Activated B cell treated with CpG ODN at 0.5 μM for 24 hours (primary cell): ENCODE measurements at places on chromosomes 16 and 17. TPM values are rescaled to one million over a fixed set of nuclear protein-coding genes. Genes with fewer than 3 reads are reported as not detected.

The TBC1D3D gene
- 0.39 TPM in 1 of 2 replicates, not detected in the other for total RNA-seq

DNA sequence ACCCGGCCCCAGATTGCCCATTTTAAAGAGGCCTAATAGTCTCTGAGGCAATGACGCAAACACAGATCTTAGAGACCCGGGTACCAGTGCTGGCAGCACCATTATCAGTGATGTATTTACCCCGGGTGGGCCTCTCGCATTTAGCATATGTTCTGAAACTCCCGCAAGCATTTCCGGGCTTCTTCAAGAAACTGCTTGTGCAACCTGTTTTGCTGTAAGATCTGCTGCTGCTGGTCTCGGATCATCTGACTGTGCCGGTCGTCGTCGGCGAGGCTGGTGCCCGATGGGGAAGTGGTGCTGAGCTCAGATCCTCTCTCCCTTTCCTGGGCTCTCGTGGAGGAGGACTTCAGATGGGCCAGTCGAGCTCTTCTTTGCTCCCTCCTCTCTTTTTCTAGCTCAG lies 12.5 kb downstream of the CEP295NL start:
- DNase-seq, result peak; percentile 46

The IRX3 gene
- not detected in 2 replicates for total RNA-seq

- no peak for DNase-seq
Observed at GRCh38 chr16:61791464-61791863, 244.8 kb downstream of the CDH8 start.

GRCh38 chr17:43901861-43902589 lies 5.3 kb downstream of the MPP2 start:
- DNase-seq, result no peak

DNA sequence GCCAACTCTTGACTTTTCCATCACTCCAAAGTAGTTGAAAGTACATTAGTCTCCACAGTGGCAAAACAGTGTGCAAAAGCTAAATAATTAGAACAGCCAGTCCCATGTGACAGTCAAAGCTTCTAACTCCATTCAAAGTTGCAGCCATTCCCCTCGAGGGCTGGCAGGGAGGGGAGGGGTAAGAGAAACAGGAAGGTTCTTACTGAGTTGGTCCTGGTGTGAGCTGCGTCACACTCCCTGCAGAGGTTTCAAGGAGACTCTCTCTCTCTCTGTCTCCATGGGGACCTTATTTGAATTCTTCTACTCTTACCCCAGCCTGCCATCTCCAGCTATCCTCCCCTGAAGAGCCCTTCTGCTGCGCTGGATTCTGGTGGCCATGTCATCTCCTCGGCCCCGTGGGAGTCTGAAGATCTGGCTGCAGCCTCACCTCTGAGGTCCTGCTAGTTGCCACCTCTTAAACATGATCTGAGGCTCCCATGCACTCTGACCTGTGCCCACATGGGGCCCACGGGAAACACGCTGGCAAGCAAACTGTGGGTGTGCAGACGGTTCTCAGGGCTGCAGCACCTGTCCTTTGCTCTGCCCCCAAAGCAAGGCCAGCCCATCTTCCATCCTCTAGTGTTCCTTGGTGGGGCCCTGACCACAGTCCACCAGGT lies 23.3 kb upstream of the STH start:
- no peak for DNase-seq

DNA sequence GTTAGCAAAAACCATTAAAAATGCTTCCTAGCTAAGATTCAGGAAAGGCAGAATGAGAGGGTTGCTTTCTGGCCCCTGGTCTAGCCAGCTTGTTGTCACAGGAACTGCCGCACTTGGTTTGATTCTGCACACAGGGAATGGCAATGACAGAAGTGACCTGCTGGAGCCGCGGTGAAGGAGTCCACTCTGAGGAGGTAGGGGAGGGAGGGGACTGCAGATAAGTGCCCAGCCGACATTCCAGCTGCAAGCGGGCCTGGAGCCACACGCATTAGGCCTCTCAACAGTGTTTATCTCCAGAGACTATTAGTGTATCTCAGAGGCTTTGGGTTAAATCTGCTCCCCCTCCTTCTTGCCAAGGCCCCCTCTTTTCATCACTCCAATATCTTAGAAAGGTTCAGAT lies 38.6 kb downstream of the CDRT15 start:
- no peak for DNase-seq

GRCh38 chr17:51375771-51376170 lies 115.4 kb downstream of the UTP18 start:
- no peak for DNase-seq

The APOBR gene
- 2.9 and 3.2 TPM in 2 replicates for total RNA-seq

DNA sequence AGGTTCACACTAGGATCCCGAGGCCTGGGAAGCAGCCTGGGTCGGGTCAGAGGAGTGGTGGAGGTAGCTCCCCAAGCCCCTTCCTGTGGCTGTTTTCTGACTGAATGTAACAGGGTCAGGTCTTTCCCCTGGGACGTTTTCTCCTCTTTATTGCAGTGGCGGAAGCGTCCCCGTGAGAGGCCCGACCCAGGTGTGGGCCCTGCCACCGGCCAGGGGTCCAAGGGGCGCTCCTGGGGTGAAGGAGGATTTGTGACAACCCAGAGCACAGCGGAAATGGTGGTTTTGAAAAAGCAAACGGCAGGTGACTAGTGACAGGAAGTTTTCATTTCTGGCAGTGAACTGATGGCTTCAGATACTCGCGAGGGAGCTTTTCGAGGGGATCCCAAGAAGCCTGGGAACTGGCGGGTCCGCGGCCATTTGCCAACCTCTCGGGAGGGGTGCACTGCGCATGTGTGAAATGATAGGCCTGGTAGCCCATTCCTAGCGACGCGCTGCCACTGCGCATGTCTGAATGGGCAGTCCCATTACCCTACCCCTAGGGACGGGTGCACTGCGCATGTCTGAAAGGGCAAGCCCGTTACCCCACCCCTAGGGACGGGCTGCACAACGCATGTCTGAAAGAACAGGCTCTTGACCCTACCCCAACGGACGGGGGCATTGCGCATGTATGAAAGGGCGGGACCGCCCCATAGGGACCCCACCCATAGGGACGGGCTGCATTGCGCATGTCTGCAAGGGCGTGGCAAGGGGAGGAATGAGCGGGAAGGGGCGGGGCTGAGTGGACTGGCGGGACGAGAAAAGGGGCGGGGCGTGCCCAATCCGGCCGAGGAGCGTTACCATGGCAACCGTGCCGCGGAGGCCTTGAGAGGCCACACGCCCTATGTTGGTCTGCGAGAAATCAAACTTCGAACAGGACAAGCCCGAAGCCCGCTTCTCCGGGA lies 1747.9 kb downstream of the TP53TG3F start:
- DNase-seq, result no peak

GRCh38 chr17:21360048-21360447 lies 16.1 kb upstream of the KCNJ12 start:
- no peak for DNase-seq

DNA sequence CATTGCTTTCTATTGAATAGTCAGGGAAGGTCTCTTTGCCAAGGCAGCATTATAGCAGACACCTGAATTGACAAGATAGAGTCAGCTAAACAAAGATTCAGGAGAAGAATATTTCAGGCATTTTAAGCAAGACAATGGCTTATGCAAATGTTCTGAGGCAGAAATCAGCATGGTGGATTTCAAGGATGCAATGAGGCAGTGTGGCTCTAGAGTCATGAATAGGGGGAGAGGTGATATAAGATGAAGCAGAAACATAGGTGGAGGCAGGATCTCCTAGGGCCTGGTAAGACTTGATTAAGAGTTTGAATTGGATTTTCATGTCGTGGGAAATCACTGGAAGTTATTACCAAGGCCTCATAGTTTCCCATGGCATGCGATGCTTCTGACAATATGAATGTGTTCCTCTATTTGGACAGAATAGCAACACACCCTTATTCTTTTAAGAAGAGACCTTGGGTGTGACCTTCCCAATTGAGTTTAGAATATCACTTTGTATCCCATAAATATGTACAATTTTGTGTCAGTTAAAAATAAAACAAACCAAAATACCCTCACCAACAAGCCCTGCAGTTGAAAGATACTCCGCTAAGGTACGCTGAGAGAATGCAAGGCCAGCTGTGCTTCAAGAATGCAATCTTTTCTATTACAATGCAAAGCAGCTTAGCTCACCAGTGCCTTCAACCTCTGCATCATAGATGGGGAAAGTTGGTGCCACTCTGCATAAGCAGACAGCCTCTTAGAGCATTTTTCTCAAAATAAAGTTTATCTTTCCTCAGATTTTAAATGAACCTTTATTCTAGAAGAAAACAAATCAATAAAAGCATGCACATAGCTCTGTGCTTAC lies 139.6 kb upstream of the SALL1 start:
- DNase-seq, result no peak

DNA sequence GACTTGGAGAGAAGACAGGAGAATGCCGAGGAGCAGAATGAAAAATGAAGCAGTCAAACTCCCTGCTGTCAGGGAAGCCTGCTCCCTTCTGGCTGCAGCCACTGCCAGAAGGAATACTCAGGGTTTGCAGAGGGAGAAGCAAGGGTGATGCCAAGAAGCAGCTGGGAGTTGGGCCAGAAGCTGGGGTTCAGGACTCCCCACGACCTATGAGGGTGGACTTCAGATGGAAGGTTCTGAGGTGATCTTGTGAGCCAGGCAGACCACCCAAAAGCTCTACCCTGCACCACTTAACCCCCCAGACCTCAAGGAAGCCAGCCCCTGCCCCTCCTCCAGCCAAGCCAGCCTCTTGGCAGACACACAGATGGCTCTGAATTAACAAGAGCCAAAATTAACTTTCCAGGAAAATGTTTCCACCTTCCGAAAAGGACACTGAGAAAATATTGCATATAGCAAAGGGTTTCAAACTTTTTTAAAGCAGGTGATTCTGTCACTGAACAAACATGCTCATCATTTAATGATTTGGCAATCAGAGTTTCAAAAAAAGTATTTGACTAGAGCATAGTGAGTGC lies 126.0 kb upstream of the ERCC4 start:
- DNase-seq, result no peak

GRCh38 chr16:3508736-3509135 lies 7.9 kb downstream of the CLUAP1 start:
- no peak for DNase-seq

The ITGB3 gene
- 4.1 and 4.7 TPM in 2 replicates for total RNA-seq

- no peak for DNase-seq
Observed at GRCh38 chr16:81553080-81553813, 108.6 kb downstream of the CMIP start.

DNA sequence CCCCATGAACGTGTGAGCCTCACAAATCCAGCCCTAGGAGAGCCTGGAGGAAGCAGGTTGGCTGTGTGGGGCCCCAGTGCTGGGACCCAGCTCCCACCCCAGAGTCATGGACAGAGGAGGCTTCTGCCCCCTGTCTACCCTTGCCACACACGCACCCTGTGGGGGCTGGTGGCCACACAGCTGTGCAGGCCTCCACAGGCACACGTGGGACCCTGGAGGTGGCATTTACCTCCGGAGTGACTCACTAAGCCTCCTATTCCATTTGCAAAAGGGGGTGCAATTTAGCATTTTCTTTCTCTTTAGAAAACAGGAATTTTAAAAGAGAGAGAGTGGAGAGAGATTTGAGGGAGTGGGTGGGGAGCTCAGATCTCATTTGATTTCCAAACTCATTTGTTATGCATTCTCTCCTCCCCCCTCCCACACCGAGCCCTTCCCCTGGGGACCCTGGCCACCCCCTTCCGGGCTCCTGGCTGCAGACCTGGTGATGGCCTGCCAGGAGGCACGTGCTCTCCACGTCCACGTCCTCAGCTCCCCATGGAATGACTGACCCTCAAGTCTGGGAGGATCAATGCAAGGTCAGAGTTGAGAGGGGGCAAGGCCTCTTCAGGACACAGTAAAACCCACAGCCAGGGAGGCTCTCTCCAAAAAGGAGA lies 6.8 kb downstream of the PITPNM3 start:
- DNase-seq, result no peak

DNA sequence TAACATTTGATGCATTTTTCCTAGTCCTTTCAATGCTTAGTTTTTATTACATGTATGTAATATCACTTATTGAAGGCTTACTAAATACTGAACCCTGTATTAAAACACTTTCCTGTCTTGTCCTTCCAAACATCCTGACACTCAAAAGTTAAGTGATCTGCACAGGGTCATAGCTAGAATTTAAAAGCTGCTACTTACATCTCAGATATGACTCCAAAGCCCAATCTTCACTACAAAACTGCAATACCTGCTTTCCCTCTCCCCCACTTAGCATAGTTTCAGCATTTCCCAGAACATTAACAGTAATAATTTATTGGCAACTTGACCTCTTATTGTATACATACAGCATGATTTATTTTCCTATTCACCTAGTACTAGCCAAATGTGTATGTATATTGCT lies 4.3 kb upstream of the TRIM37 start:
- no peak for DNase-seq

- DNase-seq, result no peak
Observed at GRCh38 chr17:55654821-55655220, 67.8 kb downstream of the TMEM100 start.

DNA sequence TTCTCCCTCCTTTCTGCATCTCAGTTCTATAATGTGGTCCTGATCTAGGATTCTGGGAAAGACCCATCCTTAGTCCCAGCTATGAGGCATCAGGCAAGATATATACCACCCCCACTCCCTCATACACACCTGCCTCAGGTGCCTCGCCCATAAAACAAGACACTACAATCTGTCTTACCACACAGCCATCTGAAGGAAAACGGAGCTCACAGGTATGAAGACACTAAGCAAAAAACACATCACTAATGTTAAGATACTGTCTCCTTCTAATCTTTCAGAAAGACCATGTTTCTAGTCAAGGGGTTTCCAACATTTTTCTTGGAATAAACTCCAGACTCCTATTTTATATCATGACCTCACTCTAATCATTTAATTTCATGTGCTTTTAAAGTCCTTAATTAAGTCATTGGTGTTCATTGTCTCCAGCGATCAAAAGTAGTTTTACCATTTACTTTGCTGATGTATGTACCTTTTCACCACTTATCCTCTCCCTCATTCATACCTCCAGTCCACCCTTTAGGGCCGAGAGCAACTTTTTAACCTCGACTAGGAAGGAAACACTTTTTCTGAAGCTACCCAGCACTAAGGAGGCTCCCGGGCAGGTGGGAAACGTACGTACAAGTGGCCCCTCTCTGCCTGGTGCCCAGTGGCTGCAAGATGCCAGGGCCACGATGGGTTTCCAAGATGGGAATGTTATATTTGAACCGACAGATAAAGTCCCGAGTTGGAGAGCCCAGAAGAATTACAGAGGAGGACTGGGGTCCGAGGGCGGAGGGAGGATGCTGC lies 979 bp downstream of the MAP3K14 start:
- DNase-seq, result no peak

GRCh38 chr16:86342161-86342834 lies 168.0 kb upstream of the FOXF1 start:
- DNase-seq, result no peak

The ATP2A1 gene
- 0.71 and 1.0 TPM in 2 replicates for total RNA-seq

- no peak for DNase-seq
Observed at GRCh38 chr17:3647769-3648555, 11.4 kb downstream of the CTNS start.

GRCh38 chr16:27330542-27330941 lies 16.8 kb downstream of the IL4R start:
- DNase-seq, result no peak

GRCh38 chr16:82855471-82855870 lies 228.7 kb downstream of the CDH13 start:
- DNase-seq, result no peak

The KCNH6 gene
- total RNA-seq, result not detected in 2 replicates

- no peak for DNase-seq
Observed at GRCh38 chr17:78979780-78980623, at the start of gene LGALS3BP. LGALS3BP (minus strand) TSS chr17:78979923; CDS start chr17:78977191, 2,732 bp downstream.

GRCh38 chr17:36870720-36870999 lies 66.6 kb upstream of the LHX1 start:
- DNase-seq, result no peak

The CEP295NL gene
- total RNA-seq, result 0.46 and 0.55 TPM in 2 replicates

- DNase-seq, result no peak
Observed at GRCh38 chr17:40243761-40244160, 24.7 kb downstream of the WIPF2 start.

GRCh38 chr16:5735444-5735843 lies 637.8 kb upstream of the EEF2KMT start:
- DNase-seq, result no peak
